Bronchial smooth muscle cell (primary cell): ENCODE measurements at places on chromosomes 16 and 17. TPM values are rescaled to one million over a fixed set of nuclear protein-coding genes. Genes with fewer than 3 reads are reported as not detected.

Gene GCGR
- not detected in 2 replicates for total RNA-seq

Gene CD68
- 21.0 and 27.6 TPM in 2 replicates for total RNA-seq

Gene CMIP
- 4.6 and 5.3 TPM in 2 replicates for total RNA-seq

Gene GPATCH8
- 15.6 TPM in 2 replicates for total RNA-seq

Gene GPRC5B
- 10.9 and 48.9 TPM in 2 replicates for total RNA-seq
